ENCODE measurements at places on chromosomes 1 and 21.

DNA sequence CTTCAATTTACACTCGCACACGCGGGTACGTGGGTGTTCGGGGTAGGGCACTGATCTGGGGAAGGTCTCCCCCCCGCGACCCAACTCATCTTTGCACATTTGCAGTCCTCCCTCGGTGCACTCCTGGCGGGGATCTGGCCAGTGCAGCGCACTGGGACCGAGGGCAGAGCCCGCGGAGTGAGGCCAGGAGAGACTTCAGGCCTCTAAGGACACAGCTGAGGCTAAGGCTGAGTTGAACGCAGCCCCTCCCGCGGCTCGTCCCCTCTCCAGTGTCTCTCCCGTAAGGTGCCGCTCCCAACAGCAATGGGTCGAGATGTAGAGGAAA, 936 bp upstream of the NCAM2 start:
- no peak for DNase-seq

GRCh38 chr1:198201956-198202784, 45.4 kb downstream of the NEK7 start:
- DNase-seq: no peak

- peak; percentile 82 for DNase-seq
Measured at GRCh38 chr1:235067396-235068157, 61.1 kb downstream of the TOMM20 start.

DNA sequence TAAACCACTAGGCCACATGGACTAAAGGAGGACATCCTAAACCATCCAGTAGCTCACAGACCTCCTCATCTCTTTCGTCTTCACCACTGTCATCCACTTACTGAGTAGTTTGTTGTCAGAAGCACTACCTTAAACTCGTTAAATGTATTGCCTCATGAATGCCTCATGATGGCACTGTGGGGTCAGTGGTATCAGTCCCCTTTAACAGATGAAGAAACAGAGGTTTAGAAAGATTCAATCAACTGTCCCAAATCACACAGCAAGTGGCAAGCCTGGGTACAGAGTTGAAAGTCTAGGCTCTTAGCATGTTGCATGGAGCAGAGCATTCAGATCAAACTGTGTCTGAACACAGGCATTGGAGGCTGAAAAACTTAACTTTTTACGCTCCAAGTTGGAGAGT, 183.6 kb upstream of the KIAA0040 start:
- DNase-seq: peak; percentile 4

DNA sequence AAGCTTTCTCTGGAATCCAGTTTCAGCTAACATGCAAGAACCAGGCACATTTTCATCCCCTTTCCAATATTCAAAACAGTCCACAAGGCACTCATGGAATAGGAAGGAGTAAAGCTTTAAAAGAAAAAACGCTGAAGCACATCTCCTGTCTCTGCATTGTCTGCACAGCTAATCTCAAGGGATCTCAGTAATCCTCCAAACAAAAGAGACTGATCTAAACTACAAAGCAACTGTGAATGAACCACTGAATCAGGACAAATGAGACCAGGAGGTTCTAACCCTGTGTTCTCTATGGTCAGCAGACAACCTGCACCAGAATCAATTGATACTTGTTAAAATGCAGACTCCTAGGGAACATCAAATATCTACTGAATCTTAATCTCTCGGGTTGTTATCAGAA, 399.0 kb downstream of the HHAT start:
- DNase-seq: no peak
